ENCODE measurements at places on chromosomes 4 and X. TPM values are rescaled to one million over a fixed set of nuclear protein-coding genes. Genes with fewer than 3 reads are reported as not detected.

DNA sequence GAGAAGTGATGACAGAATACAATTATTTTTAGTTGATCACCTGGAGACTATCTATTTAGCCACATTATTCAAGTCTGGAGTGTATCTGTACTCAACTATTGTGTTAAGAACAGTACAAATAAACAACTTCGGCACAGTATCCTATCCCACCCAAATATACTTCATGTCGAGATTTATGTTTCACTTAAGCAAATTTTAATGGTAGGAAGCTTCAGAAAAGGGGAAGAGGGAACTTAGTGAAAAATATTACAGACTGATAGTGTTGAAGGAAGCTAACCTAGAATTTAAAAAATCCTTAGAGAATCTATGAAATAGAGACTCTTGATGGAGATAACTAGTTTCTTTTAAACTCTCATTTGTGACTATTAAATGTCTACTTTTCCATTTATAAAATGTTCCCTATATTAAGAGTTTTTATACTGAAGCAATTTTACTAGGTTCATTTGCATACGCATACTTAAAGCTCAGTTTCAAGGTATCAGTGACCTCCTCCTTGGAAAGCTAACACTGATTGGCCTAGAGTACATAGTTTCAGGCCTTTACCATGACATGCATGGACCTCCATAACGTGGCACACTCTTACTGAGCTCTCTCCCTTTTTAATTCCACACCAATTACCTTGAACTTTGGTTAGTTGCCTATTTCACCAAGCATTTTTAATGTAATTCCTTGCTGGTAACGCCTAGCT, 197.7 kb downstream of the CAMK2D start:
- peaks cover 46% of the 10 kb centered on the region for H3K4me1 ChIP-seq
- no peak for DNase-seq
- H3K4me3 ChIP-seq, result no peak overlapping the region
- peaks cover 51% of the 10 kb centered on the region for H3K36me3 ChIP-seq
- H3K27ac ChIP-seq, result no peak overlapping the region
- no peaks in the 10 kb centered on the region for H3K27me3 ChIP-seq

GRCh38 chr4:89570931-89571330, 263.3 kb upstream of the GPRIN3 start:
- H3K27me3 ChIP-seq, result peaks cover 18% of the 10 kb centered on the region
- DNase-seq, result no peak
- H3K4me3 ChIP-seq, result no peak overlapping the region
- no peaks in the 10 kb centered on the region for H3K4me1 ChIP-seq
- no peaks in the 10 kb centered on the region for H3K36me3 ChIP-seq
- H3K27ac ChIP-seq, result no peak overlapping the region

- no peak overlapping the region for H3K4me3 ChIP-seq
- H3K27me3 ChIP-seq, result peaks cover 10% of the 10 kb centered on the region
- no peaks in the 10 kb centered on the region for H3K36me3 ChIP-seq
- no peaks in the 10 kb centered on the region for H3K4me1 ChIP-seq
- no peak for DNase-seq
These were observed 128.7 kb downstream of the DCLK2 start for GRCh38 chr4:150206954-150207353.

The CDK16 gene
- 71.2 TPM for total RNA-seq

The SLC6A8 gene
- total RNA-seq, result 2.5 TPM

DNA sequence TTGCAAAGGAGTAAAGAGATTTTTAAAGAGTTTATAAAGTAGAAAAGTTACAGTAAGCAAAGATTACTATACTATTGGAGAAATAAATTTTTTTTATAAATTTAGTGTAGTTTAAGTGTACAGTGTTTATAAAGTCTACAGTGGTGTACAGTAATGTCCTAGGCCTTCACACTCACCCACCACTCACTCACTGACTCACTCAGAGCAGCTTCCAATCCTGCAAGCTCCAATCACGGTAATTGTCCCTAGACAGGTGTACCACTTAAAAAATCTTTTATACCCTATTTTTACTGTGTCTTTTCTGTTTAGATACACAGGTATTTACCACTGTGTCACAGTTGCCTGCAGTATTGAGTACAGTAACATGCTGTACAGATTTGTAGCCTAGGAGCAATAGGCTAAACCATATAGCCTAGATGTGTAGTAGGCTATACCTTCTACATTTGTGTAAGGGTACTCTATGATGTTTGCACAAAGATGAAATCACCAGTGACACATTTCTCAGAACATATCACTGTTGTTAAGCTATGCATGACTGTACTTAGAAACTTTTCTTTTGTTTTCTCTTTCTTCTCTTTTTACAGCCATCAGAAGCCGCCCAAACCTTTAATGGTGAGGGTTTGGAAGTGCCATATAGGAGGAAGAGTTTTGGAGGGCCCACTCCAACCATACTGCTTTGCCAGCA, 11.8 kb upstream of the SH3RF1 start:
- no peak overlapping the region for H3K27ac ChIP-seq
- H3K4me1 ChIP-seq, result no peaks in the 10 kb centered on the region
- H3K27me3 ChIP-seq, result peaks cover 15% of the 10 kb centered on the region
- no peak overlapping the region for H3K4me3 ChIP-seq

The DCAF8L2 gene
- total RNA-seq, result not detected

DNA sequence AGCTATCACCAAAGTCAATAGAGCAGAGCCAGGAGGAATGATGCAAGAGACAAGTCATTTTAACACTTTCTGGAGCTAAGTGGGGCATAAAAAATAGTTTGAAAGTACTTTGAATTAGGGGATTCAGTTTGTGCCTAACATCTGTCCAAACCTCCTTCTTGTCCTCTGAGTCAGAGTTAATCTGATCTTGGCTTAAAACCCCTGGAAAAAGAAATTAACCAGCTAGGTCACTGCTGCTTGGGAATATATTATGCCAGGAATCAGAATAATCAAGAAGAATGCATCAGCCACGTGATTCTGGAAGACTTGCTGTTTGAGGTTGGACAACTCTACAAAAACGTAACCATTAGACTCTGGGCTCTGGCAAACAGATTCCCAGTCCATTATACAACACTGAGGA, 45.3 kb upstream of the EDA2R start:
- H3K36me3 ChIP-seq, result no peaks in the 10 kb centered on the region
- DNase-seq, result no peak
- H3K4me1 ChIP-seq, result no peaks in the 10 kb centered on the region
- H3K27me3 ChIP-seq, result no peaks in the 10 kb centered on the region
- no peak overlapping the region for H3K27ac ChIP-seq

The OSTC gene
- 115 TPM for total RNA-seq
